ENCODE measurements at places on chromosomes 16 and 17.

GRCh38 chr16:46774743-46775177, 26.6 kb upstream of the MYLK3 start:
- DNase-seq: no peak

- DNase-seq: no peak
These were observed 259.9 kb downstream of the SOX9 start for GRCh38 chr17:72380737-72381136.

DNA sequence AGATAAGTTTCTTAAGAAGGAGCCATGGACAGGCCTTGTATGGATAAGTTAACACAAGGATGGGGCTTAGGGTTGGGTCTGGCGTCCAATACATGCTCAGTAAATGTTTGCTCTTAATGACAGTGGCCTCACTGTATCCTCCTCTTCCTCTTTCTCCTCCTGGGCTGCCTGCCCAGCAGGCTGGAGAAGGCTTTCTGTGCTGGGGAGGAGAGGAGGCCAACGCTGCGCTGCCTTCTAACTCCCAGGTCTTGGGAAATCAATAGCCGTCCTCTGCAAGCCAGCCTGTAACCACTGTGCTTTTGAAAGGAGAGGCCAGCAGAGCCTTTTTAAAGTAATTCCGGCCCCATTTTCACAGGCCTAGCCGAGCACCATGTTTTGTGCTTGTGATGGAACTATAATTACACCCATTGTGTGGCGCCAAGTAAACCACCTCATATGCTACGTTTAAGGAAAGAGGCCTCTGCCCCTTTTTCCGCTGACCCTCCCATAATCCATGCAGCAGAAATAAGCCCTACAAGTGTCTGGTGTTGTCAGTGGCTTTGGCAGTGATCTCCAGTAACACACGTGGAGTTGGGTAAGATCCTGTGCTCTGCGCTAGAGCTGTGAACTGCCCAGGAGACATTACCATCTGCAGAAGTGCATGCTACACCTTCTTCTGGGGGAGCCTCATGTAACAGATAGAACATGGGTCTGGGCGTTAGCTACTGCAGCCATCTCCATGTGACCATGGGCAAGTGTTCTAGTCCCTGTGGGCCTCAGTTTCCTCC, 368.2 kb downstream of the SNX29 start:
- DNase-seq: no peak

DNA sequence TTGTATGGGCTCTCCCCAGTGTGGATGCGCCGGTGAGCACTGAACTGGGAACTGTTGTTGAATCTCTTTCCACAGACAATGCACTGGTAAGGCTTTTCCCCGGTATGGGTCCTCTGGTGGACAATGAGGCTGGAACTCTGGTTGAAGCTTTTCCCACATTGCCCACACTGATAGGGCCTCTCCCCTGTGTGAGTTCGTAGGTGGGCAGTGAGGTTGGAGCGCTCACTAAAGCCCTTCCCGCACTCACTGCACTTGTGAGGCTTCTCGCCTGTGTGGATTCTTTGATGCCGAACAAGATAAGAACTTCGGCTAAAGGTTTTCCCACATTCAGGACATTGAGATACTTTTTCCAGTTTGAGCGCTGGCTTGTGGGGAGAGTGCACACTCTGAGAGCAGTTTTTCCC, 17.8 kb downstream of the ZSCAN32 start:
- no peak for DNase-seq

- DNase-seq: no peak
These were observed 194.3 kb downstream of the CCDC182 start for GRCh38 chr17:57550668-57551315.

DNA sequence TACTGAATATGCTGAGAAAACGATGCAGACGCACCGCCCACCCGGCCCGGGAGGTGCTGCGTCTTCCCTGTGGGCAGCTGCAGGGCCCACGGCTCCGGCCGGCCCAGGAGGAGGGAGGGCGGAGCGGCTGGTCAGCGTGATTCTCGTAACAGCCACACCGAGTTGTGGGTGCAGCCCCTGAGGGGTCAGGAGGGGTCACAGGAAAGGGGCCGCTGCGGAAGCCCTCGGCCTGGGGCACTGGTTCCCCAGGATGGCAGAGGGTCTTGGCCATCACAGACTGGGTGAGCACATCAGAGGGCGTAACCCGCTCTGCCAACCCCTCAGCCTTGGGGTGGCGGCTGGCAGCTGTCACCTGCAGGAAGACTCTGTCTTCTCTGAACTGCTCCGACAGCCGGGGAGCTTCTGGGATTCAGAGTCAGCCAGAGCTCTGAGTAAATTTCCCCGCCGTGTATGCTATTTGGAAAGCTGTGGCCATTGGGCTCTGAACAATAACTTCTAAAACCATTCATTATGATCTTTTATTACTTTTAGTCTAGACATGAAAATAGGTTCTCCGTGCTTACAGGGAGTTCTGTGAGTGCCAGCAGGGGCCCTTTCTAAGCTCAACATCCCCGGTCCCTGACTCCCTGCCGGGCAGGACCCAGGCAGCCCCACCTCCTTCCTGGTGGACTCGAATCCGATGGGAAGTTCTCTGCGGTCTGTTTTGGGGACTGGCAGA, 87.4 kb upstream of the CHMP6 start:
- no peak for DNase-seq

DNA sequence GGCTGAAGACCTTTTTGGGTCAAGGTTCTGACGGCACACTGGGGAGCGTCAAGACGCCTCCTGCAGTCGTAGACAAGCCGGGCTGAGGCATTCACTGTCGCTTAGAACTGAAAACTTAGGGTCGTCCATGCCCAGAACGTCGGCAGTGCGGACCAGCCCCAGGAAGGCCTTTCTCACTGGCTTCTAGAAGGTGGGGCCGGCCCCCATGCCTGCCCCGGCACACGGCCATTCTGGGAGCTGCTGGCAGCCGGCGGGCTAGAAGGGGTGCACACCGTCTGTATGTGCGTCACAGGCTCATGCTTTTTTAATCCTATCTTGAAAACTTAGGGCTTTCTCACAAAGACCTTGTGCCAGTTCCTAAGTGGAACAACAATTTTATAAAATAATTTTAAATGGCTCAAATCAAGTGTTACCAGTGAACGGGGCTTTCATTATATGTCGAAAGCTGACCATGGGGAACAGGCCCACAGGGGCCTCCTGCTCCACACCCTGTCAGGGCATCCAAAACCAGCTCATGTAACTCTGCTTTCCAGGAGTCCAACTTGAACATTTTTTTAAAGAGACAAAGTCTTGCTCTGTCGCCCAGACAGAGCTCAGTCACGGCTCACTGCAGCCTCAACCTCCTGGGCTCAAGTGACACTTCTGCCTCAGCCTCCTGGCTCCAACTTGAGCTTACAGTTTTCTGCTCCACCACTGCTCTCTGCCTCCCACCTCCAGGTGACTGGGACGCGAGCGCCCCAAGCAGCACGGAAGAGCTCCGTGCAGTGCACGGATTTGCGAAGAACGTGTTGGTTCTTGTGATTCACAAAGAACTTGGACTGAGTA, 111.2 kb downstream of the ANKRD11 start:
- DNase-seq: no peak

- DNase-seq: no peak
These were observed 17.2 kb downstream of the MRC2 start for GRCh38 chr17:62644487-62645173.

DNA sequence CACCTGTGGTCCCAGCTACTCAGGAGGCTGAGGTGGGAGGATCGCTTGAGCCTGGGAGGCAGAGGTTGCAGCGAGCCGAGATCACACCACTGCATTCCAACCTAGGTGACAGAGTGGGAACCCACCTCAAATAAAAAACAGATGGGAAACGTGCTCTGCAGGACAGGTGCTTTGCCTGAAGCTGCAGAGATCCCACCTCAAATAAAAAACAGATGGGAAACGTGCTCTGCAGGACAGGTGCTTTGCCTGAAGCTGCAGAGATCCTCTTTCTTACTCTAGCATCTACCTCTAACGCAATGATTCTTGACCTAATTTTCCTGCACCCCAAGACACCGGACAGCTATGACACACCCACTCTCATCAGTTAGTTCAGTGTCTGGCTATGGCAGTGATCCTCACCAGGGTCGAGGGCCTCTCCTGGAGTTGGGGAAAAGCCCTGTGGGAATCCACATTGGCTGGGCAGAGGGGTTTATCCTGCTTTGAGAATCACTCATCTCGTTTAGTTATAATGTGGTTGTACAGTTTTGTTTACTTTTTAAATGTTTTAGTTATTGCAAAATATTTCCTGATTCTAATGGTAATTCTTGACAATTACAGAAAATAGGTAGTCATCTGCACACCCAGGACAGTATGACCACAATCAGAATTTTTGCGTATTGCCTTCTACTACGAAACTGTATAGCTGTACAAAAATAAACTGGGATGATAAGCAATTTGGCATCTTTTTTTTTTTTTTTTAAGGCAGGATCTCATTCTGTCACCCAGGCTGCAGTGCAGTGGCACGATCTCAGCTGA, 11.4 kb downstream of the VPS53 start:
- no peak for DNase-seq

- no peak for DNase-seq
These were observed 42.1 kb downstream of the AIPL1 start for GRCh38 chr17:6392609-6393350.

- DNase-seq: no peak
These were observed 18.6 kb upstream of the COL1A1 start for GRCh38 chr17:50219939-50220465.

DNA sequence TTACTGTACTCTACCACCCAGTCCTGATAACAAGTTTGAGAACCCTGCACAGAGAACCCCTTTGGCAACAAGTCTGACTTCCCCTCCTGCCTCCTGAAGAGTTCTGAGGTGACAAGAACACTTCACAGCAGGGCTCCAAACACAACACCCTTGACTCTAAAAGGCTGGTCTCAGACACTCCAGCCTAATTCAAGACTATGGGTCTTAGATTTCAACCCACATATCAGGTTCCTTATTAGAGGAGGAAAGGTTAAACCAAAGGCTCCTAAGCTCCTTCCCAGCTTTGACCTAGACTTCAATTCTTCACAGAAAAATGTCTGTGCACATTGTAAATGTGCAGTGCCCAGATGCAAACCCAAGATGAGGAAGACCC, 23.0 kb downstream of the RANBP10 start:
- no peak for DNase-seq

DNA sequence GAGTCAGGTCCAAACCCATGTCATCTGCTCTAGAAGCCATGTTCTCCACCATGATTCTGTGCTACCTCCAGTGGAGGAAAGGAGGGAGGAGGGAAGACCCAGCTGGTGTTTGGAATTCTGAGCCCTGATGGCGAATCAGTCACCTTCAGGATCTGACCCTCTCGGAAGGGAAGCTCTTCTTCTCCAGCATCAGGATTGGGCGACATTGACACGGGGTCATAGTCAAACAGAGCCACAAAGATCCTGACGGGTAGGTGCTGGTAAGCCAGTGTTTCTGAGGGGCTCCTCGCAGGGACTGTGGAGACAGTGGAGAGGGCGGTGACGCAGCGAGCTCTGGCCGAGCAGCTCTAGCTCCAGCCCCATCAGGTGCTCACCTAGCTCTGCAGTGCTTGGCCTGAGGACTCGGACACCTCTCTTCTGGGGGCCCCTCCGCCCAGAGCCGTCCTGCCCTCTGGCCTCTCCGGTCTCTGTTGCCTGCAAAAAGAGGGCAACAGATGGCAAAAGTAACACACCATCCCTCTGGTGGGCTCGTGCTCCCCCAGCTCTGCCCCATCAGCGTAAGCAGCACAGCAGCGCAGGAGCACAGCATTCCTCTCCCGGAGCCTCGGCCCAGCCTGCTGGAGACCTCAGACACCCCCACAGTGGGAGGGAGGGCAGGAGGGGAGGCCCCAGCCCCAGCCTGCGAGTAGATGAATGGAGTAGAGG, 21.0 kb downstream of the TSPOAP1 start:
- no peak for DNase-seq

- DNase-seq: no peak
These were observed 591 bp downstream of the PSMD7 start for GRCh38 chr16:74297145-74297665.
